AG08395 (cell line): ENCODE measurements at places on chromosomes 6 and 20.

GRCh38 chr6:20954315-20954714, 420.1 kb downstream of the CDKAL1 start:
- no peak for DNase-seq

- no peak for DNase-seq
Measured at GRCh38 chr6:121321282-121321681, 13.0 kb downstream of the TBC1D32 start.

DNA sequence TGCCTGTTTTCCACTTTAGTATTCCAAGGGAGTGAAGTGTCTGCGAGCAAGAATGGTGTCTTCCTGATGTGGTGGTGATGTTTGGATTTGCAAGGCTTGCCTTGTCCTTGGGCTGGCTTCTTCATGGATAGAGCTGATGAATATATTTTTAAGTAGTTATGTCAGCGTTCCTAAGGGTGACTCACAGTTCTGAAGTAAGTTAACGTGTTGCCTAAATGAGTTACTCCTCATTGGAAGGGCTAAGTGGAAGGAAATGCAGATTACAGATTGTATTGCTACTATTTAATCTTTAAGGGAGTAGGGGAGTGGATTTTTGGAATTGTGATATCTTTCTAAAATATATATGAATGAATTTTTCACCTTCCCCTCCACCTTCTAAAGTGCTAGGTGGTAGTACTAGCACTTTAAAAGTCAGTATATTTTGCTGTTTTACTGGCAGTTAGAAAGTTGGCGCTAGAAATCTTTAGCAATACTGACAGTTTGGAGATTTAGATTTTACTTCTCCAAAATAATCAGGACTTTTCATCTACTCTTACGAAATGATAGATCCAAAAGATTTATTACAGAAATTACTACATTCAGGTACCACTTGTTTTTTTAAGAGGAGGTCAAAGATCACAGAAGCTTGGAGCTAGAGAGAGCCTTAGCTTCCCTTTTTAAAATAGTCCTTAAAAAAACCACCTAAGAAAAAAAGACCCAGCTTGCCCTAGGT, 197.4 kb downstream of the JARID2 start:
- DNase-seq = peak; percentile 71

DNA sequence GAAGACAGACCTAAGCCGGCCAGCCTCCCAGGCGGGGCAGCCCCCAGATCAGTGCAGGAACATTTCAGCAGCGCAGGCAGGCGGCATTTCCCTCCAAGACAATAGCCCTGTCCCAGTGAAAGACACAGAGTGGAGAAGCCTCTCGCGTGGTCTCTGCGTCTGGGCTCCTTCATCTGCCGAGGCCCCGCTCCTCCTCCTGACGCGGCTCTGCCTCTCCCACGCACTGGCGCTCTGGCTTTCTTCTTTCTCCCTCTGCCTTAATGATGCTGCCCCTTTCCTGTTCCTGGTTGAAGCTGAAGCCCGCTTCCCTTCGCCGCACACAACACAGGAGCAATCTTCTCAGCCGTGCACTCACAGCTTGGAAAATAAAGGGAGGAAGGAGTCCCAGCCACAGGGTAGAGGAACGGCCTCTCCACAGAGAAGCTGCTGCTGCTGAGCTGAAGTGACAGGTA, 347.5 kb downstream of the CDH4 start:
- DNase-seq = no peak

DNA sequence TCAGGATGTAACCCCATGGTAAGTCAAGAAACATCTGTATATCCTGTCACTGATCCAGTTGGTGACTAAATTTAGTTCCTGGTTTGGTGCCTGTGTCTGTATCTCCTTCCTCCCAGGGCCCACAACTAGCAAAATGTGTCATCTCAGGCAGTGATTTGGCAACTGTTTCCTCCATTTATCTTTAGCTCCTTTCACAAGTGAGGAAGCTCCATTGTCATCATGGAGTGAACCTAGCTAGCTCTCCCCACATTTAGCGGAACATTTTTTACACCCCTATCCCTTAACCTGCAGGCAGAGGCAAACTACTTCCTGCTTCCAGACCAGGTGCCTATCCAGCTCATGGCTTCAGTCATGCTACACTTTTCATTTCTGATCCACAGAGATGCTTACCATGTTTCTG, 99.5 kb downstream of the IPCEF1 start:
- DNase-seq = no peak

DNA sequence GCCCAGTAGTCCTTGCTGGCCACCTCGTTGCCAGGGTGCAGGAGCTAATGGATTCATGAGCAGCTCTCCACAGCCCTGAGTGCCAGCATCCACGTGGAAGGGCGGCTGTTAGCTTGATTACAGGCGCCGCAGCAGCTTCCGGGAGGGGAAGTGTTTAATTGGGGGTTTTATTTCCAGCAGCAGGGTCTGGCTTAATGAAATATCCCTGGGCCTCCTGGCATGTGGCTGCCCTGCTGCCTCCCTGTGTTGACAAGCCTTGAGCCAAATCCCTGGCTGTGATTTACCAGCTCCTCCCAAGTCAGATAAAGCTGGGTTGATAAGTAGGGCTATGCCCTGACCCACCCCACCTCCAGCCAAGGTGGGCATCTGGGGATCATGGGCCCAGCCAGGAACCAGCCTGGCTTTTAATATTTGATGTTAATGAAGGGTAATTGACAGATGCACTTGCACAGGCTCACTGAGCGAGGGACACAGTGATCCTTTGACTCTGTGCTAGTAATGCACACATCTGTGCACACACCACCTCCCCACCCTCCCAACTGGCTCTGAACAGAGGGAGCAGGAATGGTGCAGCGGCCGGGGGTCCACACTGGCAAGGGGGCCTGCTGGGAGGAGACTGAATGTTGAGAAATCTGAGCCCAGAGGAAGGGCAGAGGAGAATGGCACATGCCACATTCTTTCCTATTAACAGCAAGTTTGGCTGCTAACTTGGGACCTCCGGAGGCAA, 13.6 kb downstream of the GLP1R start:
- DNase-seq = no peak

GRCh38 chr6:83265384-83265783, 72.2 kb downstream of the RWDD2A start:
- peak; percentile 3 for DNase-seq
